ENCODE measurements at places on chromosomes 1 and 21. TPM values are rescaled to one million over a fixed set of nuclear protein-coding genes. Genes with fewer than 3 reads are reported as not detected.

The MIXL1 gene
- total RNA-seq: not detected

The ZZZ3 gene
- 42.4 TPM for total RNA-seq

DNA sequence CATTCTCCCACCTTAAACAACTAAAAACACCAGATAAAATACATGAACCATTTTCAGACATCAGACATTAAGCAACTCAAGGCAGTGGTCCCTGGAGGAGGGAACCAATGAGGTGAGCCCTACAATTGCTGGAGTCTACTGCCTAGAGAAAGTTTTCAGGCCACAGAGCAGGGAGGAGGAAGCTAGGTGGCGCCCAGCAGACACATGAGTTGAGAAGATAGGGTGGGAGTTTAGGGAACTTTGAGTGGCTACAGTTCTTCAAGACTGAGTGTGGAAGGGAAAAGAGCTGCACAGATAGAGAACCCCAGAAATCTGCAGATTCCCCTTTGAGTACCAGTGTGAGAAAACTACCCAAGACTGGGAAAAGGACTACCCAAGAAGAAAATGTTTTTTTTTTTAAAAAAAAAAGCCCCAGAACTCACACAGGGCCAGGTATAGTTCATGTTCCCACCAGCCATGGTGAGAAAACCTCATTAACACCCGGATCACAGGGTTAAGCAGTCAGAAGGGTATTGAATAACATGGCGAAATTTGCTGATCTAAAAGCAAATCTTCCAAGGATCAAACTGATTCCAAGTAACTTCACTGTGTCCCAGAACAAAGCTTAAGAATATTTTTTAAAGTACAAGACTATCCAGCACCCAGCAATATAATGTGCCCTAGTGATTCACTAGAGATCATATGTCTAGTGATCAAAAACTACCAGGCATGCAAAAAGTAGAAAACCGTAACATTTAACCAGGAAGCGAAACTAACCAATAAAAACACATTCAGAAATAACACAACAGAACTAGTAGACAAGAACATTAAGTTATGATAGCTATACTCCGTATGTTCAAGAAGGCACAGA lies 12.0 kb downstream of the ALDH9A1 start:
- no peak for DNase-seq

- no peak for DNase-seq
Observed at GRCh38 chr21:46556802-46557201, 48.1 kb downstream of the S100B start.

DNA sequence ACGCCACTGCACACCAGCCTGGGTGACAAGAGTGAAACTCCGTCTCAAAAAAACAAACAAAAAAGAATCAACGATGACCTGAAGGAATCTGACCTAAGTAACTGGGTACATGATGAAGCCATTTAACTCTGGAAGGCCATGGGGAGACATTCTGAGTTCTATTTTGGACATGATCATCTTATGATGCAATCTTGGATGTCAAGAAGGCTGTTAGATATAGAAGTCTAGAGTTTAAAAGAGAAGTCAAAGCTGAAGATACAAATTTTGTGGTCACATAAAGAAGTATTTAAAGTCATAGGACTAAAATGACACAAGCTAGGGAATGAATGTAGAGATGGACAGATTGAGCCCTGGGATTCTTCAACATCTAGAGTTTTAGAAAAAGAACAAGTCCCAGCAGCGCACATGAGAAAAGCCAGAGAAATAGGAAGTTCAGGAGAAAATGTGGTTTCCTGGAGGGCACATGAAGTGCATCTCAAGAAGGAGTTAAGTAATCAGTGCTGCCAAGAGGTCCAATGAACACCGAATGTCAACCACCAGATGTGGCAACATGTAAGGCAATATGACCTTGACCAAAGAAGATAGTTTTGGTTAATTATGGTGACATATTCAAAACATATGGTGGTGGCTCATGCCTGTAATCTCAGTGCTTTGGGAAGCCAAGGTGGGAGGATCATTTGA lies 26.8 kb downstream of the ELK4 start:
- DNase-seq: no peak

DNA sequence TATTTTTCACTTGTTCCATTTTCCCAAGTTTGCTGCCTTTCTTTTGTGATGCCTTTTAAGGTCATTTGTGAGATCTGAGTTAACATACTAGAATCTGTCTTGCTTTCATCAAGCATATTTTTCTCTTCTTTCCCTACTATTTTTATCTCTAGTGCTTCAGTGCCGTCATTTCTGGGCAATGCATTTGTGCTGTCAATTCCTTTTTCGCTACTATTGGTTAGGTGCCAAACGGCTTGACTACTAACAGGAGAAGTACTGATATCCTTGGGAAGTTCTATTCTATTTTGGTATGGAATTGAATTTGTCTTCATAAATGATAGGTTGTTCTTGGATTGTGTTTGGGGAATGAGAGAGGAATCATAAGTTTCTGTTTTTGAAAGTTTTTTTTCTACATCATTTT lies 42.2 kb downstream of the LRRC53 start:
- no peak for DNase-seq

DNA sequence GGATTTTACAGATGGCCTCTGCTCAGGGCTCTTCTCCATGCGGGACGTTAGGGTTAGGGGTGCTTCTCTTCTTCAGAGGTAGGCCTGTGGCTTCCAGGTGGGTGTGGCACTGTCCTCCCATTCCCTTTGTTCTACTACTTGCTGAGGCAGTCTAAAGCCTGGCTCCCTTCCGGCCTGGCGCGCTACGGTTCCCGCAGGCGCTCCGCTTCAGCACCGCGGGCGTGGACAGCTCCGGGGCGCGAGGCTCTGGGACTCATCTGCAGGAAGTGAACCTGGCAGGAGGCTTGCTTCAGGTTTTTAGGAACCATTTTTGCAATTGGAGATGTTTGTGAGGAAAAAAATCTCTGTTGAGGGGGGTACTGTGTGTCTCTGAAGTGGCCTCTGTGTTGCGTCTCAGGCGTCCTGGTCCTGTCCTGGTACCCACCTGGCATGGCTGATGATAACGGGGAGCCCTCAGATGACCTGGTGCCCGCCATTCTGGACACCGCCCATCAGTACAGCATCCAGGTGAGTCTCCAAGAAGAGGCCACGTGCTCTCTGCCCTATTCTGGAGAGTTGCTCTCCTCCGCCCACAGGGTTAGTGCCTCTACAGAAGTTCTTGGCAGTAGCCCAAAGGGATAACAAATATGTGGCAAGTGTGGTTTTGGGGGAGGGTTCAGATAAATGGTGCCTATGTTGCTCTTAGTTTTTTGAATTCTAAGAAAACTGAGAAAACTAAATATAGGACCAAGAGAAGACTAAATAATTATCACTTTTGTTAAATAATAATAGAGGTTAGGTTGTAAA lies 1.9 kb downstream of the MANEAL start:
- no peak for DNase-seq

The SLAMF6 gene
- total RNA-seq: 5.6 TPM

DNA sequence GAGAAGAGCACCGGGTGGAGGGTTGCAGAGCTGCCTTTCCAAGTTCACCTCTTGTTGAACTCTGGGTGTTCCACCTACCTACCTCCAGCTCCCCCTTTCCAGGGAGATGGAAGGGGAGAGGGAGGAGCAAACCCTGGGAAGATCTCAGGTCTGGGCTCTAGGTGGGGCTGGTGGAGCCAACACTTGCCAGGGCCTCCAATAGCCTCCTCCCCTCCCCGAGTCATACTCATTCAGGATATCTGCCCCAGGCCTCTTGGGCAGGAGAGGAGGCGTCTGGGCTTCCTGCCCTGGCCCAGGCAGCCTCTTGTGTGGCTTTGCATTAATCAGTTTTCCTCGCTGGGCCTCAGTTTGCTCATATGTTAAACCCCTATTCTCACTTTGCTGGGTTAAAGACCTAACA lies 13.4 kb downstream of the RAP1GAP start:
- no peak for DNase-seq

The TMPRSS15 gene
- total RNA-seq: not detected

- DNase-seq: no peak
Observed at GRCh38 chr1:57655161-57655560, 231.3 kb upstream of the DAB1 start.

- DNase-seq: no peak
Observed at GRCh38 chr1:24285231-24285630, 33.9 kb upstream of the GRHL3 start.

The LRRIQ3 gene
- total RNA-seq: 0.85 TPM

GRCh38 chr1:204154568-204155255 lies 2.9 kb upstream of the ETNK2 start:
- DNase-seq: no peak

GRCh38 chr1:86155807-86156565 lies 586 bp downstream of the COL24A1 start:
- DNase-seq: no peak

The C1orf226 gene
- total RNA-seq: 3.3 TPM

GRCh38 chr1:10852018-10852417 lies 55.6 kb upstream of the CASZ1 start:
- no peak for DNase-seq

GRCh38 chr1:229839800-229840199 lies 213.8 kb downstream of the URB2 start:
- DNase-seq: no peak

The FUCA1 gene
- total RNA-seq: 70.8 TPM

The LAMB3 gene
- 5.1 TPM for total RNA-seq

The SEC22B gene
- total RNA-seq: 44.8 TPM

The SELENON gene
- 44.1 TPM for total RNA-seq

The GSTM1 gene
- not detected for total RNA-seq

GRCh38 chr1:205585835-205586785 lies 45.7 kb downstream of the ELK4 start:
- no peak for DNase-seq

- no peak for DNase-seq
Observed at GRCh38 chr1:55600242-55600641, 385.1 kb upstream of the USP24 start.

The FAM78B gene
- total RNA-seq: 0.56 TPM

- DNase-seq: no peak
Observed at GRCh38 chr1:186882372-186883134, 53.8 kb downstream of the PLA2G4A start.

DNA sequence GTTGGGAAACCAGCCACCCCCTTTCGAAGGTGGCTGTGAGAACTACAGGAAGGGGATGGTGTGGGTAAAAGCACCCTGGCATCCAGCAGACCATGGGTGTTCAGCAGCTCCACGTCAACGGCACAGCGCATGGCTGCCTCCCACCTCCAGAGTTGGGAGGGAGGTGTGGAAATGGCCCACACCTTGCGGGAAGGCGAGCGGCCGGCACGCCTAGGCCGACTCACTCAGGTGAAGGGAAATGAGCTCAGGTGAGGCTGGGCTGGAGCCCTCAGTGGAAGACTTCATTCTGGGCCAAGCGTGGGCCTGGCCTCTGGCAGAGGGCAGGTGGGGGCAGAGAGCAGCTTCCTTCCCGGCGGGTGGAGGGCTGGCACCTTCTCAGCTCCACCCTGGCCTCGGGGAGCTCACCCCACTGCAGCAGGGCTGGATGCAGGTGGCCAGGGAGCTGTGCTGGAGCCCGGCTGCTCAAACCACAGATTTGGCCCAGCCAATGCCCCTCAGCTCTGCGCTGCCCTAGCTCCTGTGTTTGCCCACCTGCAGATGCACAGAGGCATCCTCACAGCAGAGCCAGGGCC lies 24.8 kb upstream of the ALDH4A1 start:
- no peak for DNase-seq

The SPRR2A gene
- not detected for total RNA-seq

DNA sequence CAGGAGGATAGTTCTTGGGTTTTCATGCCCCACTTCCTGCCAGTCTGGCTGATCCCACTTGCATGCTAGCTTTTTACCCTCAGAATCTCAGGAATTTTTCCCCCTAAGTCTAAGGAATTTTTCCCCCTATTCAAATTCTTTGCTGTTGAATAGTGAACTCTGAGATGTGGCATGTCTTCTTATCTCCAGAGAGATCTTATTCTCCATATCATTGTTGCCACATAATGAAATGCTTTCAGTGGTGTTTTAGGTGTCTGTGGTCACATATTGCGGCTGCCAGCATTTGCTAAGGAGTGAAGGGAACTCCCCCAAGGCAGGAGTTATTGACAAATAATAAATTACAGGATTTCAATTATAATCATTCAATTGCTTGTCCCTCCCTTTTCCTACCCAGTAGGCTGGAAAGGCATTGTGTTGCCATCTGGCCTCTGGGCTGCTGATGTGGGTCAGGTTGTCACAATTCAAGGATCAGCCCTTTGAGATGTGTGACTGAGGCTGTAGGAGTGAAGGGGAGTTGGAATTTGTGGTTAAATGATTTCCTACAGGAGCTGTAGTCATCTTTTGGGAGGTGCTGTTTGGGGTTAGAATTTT lies 3.9 kb upstream of the FLG start:
- DNase-seq: no peak

- no peak for DNase-seq
Observed at GRCh38 chr21:15433091-15433490, 296.7 kb upstream of the USP25 start.

The CLEC20A gene
- total RNA-seq: 3.0 TPM

DNA sequence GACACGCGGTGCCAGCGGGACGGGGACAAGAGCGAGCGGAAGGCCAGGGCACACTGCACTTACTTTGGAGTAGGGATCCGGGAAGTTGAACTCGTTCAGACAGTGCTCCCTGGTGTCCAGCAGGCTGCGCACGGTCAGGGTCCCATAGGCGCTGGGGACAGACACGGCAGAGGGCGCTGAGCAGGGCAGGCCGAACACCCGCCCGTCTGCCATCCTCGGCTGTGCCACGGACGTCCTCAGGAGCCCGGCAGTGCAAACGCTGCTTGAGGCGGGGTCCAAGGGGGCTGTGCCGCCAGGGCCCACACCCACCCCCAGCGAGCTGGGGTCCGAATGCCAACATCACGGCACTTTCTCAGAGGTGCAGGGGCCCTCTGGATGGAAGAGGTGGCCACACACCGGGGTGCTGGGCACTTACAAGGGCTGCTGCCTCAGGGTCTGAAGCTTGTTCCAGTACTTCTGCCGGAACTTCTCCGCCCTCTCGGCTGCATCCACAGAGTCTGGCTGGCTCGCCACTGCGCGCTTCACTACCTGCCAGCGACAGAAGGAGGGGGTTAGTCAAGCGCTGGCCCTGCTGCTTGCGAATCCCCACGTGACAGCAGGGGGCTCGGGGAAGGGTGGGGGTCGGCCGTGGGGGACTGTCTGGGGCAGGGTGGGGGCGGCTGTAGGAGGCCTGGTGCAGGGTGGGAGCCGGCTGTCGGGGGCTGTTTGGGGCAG lies 12.3 kb downstream of the PANK4 start:
- no peak for DNase-seq

All from thoracic aorta (tissue), 2 donors.